ENCODE measurements at places on chromosomes 16 and 17.

GRCh38 chr16:75308011-75308410 is 56.6 kb upstream of the BCAR1 start:
- no peak for DNase-seq

DNA sequence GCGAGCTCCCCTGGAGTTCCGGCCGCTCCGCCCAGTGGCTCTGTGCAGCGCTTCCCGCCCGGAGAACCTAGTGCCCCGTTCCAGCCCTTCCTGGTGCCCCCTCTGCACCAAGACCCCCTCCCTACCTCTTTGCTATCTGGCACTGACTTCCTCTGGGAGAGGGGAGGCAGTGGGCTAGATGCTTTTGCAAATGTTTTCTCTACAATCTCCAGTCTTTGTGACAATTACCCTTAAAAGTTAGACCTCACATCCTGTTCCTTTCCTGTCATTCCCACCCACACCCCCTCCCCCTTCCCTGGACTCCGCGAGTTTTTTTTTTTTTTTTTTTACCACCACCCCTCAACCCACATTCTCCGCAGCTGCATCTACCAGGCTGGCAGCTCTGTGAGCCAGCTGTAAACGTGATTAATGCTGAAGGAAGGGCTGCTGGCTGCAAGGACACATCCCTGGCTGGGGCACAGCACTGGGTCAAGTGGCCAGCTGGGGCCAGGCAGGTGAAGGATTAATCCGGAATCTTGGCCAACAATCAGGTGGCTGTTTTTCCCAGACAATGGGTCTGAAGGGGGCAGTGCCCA is 101.5 kb downstream of the MGAT5B start:
- no peak for DNase-seq

DNA sequence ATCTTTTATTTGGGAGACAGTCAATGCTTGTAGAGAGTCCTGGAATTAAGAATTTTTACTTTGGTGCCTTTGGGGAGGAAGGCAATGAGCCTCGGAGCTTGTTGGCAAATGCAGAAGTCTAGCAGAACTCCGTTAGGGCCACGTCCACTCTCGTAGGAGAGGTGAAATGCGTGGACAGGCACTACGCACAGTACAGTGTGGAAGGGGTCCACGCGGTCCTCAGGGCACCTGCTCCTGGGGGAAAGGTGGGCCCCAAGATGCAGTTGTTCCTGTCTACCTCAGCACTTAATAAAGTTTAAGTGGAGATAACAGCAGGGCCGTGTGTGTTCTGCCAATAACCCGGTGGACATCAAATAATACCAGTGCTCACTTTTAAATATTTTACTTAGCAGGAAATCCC is 1.8 kb downstream of the RAB11FIP3 start:
- DNase-seq, result no peak

GRCh38 chr16:17780181-17780580 is 309.4 kb upstream of the XYLT1 start:
- no peak for DNase-seq

GRCh38 chr17:59149051-59149450 is 5.9 kb downstream of the SKA2 start:
- DNase-seq, result no peak

DNA sequence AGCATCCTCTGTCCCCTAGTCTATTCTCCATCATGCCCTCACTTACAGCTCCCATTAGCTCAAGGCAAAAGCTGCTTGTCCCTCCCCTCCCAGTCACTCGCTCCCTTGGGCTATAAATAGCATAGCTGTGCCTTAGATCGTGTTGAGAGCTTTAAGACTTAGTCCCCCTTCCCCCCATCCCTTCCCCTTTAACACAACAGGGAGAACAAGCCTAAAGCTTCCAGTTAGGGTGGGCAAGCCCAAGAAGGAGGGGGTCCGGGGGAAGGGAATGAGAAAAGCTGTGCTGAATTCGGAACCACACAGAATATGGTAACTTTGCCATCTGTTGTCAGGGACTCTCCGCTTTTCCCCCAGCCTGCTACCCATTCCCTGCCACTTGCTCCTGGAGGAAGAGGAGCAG is 4.9 kb upstream of the HIGD1B start:
- no peak for DNase-seq

DNA sequence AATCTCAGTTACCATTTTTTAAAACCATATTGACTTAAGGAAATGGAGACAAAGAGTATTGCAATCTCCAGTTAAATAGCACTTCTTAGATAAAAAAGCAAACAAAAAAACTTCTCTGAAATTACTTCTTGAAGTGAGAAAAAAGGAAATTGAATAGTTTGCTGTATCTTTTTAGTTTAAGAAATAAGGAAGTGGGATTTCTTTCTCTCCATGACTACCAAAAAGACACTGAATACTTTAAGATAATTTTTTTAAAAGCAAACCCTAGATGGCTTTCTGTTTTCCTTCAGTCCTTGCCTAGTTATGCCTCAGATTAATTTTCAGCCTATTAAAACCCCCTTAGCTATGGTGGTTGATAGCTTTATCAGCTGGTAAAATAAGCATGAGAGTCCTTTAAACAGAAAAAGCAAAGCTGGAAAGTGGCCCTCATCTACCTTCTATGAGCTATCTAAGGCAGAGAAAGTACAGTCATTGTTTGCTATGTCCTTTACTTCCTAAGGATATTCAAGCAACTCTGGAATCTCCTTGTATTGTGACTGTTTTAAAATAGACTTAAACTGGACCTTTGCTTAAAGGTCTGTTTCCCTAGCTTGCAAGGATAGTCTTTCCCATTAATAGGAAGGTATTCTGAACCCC is 28.6 kb downstream of the TPPP3 start:
- no peak for DNase-seq

DNA sequence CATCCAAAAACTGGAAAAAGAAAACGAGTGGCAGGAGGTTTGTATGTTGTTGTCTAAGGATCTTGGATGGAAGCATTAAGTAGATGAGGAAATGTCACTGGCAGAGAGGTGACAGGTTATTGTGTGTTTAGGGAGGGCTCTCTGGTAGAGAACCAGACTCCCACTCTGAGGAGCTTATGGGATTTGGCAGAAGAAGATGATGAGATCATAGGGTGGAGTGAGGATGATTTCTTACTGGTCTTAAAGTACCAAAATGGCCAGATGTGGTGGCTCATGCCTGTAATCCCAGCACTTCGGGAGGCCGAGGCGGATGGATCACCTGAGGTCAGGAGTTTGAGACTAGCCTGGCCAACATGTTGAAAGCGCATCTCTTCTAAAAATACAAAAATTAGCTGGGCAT is 9.0 kb downstream of the WWOX start:
- DNase-seq, result no peak

DNA sequence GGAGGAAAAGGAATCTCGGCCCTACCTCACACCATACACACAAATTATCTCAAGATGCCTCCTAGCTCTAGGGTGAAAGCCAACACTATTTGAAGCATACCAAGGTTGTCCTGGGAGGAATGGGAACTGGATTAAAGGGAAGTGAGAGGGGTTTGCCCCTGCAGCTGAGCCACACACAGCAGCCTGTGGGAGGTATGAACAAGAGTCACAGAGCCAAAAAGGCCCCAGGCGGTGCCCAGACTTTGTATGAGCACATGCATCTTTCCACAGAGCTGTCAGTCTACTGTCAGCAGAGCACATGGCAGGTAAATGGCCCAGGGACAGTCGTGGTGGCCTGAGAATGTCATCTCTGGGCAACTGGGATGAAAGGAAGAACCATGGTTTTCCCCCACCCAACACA is 31.0 kb upstream of the RCVRN start:
- no peak for DNase-seq

GRCh38 chr17:40525294-40525693 is 23.9 kb upstream of the TNS4 start:
- no peak for DNase-seq

GRCh38 chr16:29825145-29826044 is 5.1 kb downstream of the MVP start:
- DNase-seq, result no peak

GRCh38 chr17:73480740-73481139 is 163.5 kb downstream of the SDK2 start:
- DNase-seq, result no peak

GRCh38 chr17:75592348-75593020 is 4.9 kb downstream of the MYO15B start:
- DNase-seq, result no peak

DNA sequence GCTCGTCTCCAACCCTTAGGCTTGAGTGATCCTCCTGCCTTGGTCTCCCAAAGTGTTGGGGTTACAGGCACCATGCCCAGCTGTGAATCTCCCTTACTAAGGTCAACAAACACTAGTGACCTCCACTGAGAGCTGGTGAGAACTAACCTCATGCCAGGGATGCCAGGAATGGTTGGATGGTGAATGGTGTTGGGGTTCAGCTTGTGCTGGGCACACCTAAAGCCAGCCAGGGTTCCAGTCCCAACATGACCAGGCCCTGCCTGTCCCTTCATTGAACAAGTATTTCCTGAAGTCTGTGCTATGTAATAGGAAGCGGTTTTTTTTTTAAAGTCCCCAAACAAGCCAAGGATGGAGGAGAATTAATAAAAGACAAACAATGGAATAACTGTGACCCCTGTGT is 56.0 kb upstream of the TOB1 start:
- no peak for DNase-seq

DNA sequence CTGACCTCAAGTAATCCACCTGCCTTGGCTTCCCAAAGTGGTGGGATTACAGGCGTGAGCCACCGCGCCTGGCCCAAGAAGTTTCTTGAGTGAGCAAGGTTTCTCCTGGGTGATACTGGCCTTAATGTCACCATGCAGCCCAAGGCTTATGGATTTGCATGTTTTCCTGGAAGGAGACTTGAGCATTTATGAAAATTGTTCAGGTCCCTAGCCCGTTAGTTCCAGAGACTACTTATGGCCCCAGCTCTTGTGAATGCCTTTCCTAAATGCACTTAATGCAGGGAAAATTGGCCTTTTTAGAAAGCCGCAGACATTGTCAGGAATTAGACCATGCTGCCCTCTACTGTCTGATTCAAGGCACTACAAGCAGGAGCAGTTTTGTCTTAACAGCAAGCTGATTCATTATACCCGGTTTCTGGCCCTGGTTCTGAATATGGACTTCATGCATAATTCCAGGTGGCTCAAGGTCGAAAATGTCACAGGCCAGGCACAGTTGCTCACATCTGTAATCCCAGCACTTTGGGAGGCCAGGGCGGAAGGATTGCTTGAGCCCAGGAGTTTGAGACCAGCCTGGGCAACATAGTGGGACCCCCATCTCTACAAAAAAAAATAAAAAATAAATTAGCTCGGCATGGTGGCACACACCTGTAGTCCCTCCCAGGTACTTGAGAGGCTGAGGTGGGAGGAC is 91.3 kb downstream of the SNX29 start:
- DNase-seq, result peak; percentile 16

GRCh38 chr17:47301161-47301560 is 22.6 kb upstream of the EFCAB13 start:
- DNase-seq, result no peak

- DNase-seq, result no peak
These were observed 2.6 kb downstream of the SNX29 start for GRCh38 chr16:11979013-11979672.

DNA sequence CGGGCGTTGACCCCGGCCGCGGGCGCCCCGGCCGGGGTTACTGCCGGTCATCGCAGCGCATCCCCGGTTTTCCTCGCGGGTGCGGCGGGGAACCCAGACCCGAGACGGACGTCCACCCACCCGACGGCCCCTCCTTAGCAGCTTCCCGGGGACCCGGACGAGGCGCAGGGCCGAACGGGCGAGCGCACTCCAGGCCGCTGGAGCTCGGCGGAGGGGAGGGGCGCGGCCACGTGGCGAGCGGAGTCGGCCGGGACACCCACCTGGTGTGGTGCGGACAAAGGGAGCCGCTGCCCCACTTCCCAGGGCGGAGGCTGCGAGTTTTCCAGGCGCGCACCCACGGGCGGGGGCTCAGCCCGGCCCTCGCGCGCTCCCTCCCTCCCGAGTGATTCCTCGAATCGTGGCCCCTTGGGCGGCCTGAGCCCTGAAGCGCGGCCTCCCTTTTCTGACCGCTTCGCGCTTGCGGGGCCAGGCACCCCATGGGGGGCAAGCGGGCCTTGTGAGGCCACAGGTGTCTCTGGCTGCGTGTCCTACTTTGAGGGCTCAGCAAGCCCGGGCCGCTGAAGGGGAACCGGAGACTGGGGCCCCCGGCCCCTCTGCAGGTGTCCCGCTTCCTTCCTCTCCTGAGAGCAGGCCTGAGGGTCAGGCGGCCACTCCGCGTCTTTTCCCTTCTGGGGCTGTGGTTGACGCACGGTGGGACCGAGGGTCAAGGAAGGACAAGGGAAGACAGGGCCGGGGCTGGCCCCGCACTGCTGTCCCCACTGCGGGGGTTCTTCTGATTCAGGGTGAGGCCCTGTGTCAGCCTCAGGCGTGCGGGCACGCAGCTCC is 1.1 kb upstream of the FASN start:
- no peak for DNase-seq

- DNase-seq, result no peak
These were observed 7.8 kb upstream of the KRT10 start for GRCh38 chr17:40830085-40830776.

GRCh38 chr17:54876656-54877195 is 23.9 kb upstream of the TOM1L1 start:
- DNase-seq, result no peak

GRCh38 chr16:55500530-55501011 is 8.3 kb upstream of the LPCAT2 start:
- no peak for DNase-seq

GRCh38 chr17:30372755-30373154 is 6.0 kb upstream of the CPD start:
- DNase-seq, result no peak

- no peak for DNase-seq
These were observed 42.7 kb downstream of the TIMM22 start for GRCh38 chr17:1039511-1040215.

DNA sequence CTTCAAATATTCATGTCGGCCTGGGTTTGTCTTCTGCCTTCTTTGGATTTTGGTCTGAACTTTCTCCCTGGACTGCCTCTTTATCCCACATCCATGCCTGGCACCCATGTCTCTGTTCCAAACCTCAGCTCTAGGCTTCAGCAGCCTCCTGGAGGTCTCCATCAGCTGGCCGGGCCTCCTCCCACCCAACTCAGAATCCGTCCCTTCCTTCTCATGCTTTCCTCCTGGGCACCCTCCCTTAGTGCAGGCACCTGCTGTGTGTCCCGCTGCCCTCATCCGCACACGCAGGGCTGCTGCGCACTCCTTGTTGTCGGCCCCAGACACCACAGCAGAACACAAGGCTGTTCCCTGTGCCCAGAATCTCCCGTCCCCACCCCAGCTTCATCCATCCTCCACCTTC is 14.0 kb downstream of the LDHD start:
- no peak for DNase-seq

- no peak for DNase-seq
These were observed 14.5 kb downstream of the SPIRE2 start for GRCh38 chr16:89842471-89843408.

GRCh38 chr16:2519711-2520080 is 475 bp upstream of the AMDHD2 start:
- DNase-seq, result no peak

GRCh38 chr17:36949461-36949927 is 740 bp downstream of the AATF start:
- no peak for DNase-seq
